ENCODE measurements at places on chromosomes 12 and 14.

DNA sequence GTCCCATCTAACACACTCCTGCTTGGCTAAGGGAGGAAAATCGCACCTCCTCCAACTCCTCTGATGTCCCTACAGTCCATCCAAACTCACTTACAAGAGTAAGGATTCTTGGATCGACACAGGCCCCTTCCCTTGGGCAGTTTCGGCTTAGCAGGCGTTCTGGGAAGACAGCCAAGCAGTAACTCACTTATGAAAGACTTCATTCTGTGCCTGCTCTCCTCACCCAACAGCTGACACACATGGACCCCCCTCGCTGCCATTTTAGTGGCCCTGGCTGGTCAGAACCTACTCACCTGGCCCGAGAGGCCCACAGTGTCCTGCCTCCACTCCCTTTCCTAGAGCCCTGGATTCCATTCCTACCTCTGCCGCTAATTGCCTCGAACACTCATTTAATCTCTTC lies 52.3 kb upstream of the BCL2L14 start:
- peak; percentile 87 for DNase-seq

- DNase-seq, result no peak
These were observed 28.8 kb upstream of the MAP3K9 start for GRCh38 chr14:70838076-70838475.

GRCh38 chr12:53613821-53614220 lies 12.4 kb downstream of the ATF7 start:
- peak; percentile 20 for DNase-seq

DNA sequence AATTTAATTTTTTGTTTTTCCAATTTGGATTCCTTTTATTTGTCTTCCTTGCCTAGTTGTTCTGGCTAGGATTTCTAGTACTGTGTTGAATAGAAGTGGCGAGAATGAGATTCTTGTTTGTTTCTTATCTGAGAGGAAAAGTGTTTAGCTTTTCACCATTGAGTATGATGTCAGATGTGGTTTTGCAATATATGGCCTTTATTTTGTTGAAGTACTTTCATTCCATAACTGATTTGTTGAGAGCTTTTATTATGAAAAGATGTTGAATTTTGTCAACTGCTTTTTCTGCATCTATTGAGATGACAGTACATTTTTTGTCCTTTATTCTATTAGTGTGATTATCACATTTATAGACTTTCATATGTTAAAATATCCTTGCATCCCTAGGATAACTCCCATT lies 462.0 kb downstream of the CCDC91 start:
- no peak for DNase-seq

GRCh38 chr14:54687750-54688119 lies 120.8 kb downstream of the SAMD4A start:
- no peak for DNase-seq
